ENCODE measurements at places on chromosomes 11 and 22. TPM values are rescaled to one million over a fixed set of nuclear protein-coding genes. Genes with fewer than 3 reads are reported as not detected.

DNA sequence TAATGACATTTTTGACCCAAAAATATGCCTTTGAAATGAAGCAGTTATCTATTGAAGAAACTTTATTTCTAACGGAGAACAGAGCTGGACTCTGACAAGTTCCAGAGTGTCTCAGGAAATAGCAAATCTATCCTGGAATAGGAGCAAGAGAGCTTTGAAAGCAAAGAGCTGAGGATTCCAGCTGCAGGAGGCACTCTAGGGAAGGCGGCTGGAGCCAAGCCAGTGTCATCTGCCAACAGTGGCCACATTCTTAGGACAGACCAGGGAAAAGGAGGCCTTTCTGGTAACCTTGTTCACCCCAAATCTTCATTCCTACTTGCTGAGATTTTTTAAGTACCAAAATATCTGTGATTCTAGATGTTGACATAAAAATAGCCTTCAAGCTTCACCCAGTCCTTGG is 493.5 kb upstream of the B3GAT1 start:
- no peak for DNase-seq

GRCh38 chr11:36088266-36088972 is 144.6 kb downstream of the LDLRAD3 start:
- DNase-seq, result peak; percentile 44

DNA sequence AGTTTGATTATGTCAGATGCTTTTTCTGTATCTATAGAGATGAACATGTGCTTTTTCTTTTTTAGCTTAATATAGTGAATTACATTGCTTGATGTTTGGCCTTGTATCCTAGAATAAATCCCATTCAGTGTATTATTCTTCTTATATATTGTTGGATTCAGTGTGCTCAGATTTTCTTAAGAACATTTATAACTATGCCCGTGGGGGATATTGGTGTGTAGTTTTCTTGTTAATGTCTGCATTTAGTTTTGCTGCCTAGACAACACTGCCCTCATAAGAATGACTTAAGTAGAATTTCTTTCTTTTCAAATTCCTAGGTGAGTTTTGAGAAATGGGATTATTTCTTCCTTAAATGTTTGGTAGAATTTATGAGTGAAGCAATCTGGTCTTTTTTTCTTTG is 98.5 kb downstream of the TMEM135 start:
- DNase-seq, result no peak

DNA sequence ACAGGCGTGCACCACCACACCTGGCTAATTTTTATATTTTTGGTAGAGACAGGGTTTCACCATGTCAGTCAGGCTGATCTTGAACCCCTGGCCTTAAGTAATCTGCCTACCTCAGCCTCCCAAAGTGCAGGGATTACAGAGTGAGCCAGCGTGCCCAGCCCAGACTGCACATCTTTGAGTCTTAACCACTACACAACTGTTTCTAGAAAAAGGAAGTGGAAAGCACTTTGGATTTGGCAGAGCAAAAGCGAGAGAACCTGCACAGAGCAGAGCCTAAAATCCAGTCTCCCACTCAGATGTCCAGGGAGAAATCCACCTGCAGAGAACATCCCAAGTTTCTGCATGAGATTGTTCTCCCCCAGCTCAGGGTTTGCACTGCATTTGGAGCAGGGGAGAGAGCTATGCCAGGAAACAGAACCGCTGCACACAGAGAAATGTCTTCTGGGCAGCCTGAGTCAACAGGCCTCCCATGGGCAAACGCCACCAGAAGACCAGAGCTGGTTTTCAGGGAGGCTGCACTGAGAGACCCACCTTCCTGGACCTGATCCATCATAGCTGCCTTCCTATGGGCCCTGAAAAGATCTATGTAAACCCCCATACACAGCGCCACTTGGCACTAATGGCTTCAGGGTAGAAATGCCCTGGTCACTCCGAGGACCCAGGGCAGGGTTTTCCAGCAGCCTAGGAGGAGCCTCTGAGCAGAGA is 54.0 kb downstream of the RPUSD4 start:
- no peak for DNase-seq

TENM4 gene
- total RNA-seq, result 9.0 TPM

DSCAML1 gene
- total RNA-seq, result not detected

CCDC88B gene
- total RNA-seq, result 1.7 TPM

ABCG4 gene
- under 0.01 TPM for total RNA-seq

ARHGEF17 gene
- total RNA-seq, result 21.7 TPM

NOX4 gene
- 10.8 TPM for total RNA-seq

All from IMR-90 (cell line).